Daoy (cell line): ENCODE measurements at places on chromosomes 6 and 20.
A peak's percentile ranks its signal among the peaks of the same experiment; 100 is the strongest.

DNA sequence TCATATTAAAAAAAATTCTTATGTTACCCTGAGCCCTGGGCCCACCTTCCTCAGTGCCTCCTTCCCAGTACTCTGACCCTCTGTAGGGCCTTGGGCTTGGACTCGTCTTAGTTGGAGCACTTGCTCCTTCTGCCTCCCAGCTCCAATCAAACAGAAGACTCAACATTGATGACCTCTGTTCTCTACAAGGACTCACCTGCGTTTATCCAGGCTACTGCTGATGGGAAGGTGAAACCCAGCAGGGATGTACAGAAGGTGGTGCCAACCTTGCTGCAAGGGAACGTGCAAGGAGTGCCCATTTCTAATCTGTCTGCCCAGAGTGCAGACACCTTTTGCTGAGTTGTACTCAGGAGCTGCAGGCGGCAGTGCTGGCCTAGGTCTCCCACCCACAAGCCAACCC lies 38.9 kb downstream of the FYN start:
- no peak for DNase-seq

GRCh38 chr20:46122516-46123481 lies 4.7 kb downstream of the CD40 start:
- DNase-seq = no peak

DNA sequence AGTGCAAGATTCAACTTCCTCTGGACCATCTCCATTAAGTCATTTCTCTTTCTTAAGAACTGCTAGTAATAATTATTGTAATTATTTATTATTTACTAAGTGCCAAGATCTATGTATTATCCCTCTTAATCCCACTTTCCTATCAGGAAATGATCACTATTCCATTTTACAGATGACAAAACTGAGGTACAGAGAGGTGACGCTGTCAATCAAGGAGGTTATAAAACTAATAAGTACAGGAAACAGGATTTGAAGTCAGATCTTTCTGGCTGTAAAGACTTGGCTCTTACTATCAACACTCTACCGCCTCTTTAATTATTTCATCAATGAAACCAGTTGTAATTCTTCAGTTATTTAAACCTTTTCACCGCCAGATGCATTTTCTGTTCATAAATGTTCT lies 37.4 kb downstream of the BLOC1S5 start:
- no peak for DNase-seq

DNA sequence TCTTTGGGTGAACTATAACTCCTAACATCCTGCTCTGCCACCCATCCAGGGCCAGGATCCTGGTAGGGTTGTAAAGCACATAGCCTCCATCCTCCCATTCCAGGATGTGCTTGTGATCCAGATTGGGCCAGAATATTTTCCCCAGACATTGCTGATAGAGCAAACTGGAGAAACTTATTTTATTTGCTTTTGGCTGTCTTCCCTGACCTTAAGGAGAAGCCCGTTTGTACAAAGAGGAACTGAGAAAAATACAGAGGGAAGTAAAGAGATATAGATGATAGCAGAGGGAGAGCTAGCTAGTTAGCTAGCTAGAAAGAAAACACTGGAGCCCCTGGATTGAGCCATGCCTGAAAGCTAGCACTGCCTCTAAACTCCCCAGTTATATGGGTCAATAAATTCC lies 9.0 kb upstream of the HDAC2 start:
- no peak for DNase-seq

DNA sequence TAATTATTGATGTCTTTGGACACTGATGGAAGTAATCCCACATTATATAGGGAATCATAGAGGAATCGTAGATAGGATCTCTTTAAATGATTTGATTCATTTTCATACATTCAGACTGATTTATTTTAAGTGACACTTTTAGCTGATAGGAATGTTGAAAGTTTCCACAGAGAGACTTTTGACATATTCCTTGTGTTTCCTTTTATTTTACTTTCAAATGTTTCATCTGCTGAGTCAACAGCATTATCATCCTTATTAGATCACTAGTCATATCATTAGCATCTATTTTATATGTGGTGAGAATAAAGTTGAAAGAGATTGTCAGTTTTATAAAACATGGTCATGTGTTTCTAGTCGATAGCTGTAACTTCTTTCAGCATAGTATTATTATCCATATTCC lies 13.4 kb downstream of the DCBLD1 start:
- no peak for DNase-seq

DNA sequence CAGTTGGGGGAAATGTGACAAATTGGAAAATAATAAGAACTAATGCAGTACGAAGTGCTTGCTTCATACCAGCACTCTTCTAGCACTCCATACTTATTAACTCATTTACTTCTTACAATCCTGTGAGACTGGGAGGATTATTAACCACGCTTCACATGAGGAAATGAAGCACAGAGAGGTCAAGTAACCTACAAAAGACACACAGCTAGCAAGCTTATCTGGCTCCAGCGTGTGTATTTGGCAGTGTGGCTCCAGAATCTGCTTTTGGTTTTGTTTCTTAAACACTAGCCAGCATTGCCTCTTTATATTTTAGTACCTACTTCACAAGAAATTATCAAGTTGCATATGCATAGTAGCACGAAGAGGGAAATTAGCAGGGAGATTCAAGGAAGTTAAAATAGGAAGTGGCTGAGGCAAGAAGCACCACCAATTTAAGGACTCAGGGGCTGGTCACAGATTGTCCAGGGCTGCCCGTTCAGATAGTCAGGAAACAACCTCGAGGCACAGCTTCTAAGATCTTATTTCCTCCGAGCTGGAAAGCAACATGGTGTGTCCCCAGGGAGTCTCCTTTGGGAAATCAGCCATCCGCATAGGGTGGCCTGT lies 302.7 kb upstream of the PRDM1 start:
- DNase-seq = no peak

GRCh38 chr20:59670786-59671492 lies 66.6 kb downstream of the PHACTR3 start:
- no peak for DNase-seq

GRCh38 chr20:62914970-62915457 lies 11.3 kb downstream of the DIDO1 start:
- no peak for DNase-seq

GRCh38 chr6:10991115-10991514 lies 53.0 kb downstream of the ELOVL2 start:
- no peak for DNase-seq

DNA sequence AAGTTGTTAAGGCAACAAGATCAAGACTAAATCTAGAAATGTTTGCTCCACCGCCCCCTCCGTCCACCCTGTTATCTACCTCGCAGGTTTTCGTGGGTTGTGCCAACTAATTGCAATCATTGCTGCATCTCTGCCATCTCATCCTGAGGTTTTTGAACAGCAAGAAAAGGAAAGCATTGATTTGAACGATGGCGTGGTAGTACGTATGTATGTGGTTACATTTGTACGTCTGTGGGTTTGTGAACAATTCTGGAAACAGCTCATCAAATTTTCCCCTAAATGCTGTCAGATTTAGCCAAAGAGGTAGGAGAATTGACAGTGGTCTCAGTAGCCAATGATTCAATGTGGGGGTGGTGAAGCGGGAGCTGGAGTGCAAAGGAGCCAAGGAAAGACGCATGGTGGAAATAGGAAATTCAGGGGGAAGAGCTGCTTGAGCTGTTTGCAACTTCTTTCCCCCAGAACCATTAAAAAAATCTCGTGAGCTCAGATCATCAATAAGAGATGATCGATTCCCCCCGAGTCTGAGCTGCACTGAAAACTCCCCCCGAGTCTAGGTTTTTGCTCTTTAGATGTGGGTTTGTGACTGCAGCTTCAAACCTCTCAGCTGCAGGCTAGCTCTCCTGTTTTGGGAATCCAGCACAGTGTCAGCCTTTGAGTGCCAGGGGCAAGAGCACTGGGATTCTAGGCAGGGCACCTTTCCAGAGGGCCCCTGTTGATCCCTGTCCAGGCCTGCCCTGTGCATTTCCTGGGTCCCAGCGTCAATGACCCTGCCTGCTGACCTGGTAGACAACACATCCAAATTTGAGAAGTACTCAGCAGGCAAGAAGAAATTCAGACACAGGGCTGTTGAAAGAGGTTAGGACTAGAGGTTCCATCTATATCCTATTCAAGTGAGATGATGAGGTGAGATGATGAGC lies 72.6 kb upstream of the LY86 start:
- DNase-seq = no peak

GRCh38 chr6:113432521-113433334 lies 424.4 kb upstream of the MARCKS start:
- DNase-seq = no peak

GRCh38 chr20:22020201-22020600 lies 314.7 kb downstream of the PAX1 start:
- no peak for DNase-seq

DNA sequence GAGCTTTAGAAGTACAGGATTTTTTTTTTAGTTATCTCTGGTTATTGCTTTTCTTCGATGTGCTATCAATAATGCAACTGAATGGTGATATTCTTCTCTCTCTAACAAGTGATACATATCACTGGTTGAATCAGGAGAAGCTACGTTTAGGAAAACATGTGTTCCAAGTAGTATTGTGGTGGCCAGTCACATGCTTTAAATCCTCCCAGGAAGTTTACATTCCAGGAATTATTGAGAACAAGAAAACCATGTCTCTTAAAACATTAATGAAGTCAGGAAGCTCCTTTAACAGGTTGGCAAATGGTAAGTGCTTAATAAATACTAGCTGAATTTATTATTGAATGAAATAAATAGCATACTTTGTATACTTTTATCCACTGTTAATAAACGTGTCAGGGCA lies 371.1 kb downstream of the BCKDHB start:
- DNase-seq = no peak

DNA sequence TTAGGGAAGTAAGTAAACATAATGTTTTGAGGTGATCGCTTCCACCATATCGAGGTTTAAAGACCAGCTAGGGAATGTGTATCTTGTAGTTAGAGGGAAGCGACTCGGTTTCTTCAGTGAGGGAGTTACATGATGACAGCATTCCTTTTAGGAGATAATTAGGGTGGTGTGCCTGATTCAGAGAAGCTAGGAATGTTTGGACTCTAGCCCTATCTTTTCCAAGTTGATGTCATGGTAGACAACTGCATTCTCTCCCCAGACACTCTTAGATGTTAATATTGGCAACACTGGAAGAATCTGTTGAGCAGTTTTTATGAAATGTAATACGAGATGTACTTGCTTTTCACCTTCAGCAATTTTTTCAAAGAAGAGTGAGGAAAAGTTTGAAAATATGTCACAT lies 12.9 kb upstream of the HIVEP1 start:
- no peak for DNase-seq

DNA sequence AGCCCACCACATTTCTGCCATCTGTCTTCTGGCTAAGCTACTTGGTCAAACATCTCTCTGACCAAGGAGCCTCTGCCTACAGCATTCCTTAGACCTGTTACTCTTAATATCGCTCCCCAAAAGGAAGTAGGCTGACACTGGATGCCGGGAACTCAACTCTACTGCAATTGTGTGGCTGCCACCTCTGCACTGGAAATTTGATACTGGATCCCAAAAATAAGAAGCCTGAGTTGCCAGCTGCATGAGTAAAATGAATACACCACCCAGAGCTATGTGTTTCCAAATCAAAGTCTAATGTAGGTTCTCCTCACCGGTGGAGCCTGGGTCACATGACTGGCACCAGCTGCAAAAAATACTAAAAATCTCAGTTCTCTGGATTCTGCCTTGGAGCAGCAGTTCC lies 36.9 kb downstream of the UNC5CL start:
- DNase-seq = no peak

GRCh38 chr20:32231847-32232246 lies 24.2 kb downstream of the POFUT1 start:
- DNase-seq = no peak

DNA sequence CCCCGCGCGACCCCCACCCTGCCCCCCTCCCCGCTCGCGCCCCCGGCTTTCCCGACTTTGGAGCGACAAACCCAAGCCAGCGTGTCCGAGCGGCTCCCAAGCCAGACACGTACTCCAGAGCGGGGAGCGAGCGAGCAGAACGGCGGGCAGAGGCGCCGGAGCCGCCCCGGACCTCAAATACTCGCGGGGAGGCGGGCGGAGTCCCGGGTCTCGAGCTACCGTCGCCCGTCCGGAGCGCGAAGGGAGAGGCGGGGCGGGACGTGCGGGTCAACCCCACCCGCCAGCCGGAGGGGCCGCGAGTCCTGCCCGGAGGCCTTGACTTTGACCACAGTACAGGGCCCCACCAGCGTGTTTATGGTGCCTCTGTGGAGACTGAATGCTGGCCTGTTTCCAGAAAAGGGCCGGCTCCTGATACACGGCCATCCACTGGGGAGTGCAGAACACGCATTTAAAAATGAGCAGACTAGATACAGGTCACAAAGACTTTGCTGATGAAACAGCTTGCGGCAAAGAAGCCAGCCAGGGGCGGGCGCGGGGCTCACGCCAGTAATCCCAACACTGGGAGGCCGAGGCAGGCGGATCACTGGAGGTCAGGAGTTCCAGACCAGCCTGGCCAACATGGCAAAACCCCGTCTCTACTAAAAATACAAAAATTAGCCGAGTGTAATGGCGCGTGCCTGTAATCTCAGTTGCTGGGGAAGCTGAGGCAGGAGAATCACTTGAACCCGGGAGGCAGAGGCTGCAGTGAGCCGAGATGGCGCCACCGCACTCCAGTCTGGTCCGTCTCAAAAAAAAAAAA lies at the start of gene SERPINB6:
SERPINB6 (minus strand) TSS at position 148 of the 799 bp plus-strand sequence. CDS start 12,235 bp downstream, outside the sequence.
- DNase-seq = peak; percentile 62

DNA sequence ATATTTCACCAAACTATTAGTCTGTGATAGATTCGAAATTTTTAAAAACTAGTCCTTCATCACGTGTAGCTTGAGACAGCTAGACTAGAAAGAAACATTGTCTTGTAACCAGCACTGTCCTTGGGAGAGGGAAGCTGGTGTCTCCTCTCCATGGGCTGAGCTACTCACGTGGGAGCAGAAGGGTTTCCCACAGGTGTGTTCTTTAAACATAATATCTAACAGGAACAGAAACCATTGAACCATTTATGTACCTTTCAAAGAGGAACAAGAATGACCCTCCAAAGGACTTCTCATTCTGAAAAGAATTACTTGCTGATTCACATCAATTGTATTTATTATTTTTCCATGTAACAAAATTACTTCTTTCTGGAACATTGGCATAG lies 72.4 kb upstream of the SYNJ2 start:
- DNase-seq = no peak

GRCh38 chr6:155313602-155314091 lies 637 bp downstream of the TFB1M start:
- peak; percentile 24 for DNase-seq

- DNase-seq = no peak
Observed at GRCh38 chr6:118645395-118645794, 6.0 kb downstream of the CEP85L start.

DNA sequence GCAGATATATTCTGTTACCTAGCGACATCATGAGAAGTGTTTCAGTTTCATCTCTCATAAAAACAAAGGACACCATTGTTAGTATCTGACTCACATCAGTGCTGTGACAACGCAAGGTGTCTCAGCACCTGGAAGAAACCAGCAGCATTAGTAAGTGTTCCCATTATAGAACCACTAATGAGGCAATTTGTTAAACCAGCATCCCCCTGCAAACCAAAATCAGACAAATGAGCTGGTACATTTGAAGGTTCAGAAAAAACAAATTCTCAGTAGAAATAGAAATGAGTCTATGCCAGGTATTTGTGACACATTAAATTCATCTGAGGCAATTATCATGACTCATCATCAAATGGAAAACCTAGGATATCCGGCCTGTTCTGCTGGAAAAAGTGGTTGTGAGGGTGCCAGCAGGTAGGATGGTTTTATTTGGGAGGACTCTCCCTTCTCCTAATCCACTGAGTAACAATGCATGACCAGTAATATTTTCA lies 151.7 kb downstream of the TMEM200A start:
- DNase-seq = no peak

GRCh38 chr20:23279836-23280235 lies 70.8 kb upstream of the NXT1 start:
- no peak for DNase-seq
